ENCODE measurements at places on chromosomes 2 and 18.

DNA sequence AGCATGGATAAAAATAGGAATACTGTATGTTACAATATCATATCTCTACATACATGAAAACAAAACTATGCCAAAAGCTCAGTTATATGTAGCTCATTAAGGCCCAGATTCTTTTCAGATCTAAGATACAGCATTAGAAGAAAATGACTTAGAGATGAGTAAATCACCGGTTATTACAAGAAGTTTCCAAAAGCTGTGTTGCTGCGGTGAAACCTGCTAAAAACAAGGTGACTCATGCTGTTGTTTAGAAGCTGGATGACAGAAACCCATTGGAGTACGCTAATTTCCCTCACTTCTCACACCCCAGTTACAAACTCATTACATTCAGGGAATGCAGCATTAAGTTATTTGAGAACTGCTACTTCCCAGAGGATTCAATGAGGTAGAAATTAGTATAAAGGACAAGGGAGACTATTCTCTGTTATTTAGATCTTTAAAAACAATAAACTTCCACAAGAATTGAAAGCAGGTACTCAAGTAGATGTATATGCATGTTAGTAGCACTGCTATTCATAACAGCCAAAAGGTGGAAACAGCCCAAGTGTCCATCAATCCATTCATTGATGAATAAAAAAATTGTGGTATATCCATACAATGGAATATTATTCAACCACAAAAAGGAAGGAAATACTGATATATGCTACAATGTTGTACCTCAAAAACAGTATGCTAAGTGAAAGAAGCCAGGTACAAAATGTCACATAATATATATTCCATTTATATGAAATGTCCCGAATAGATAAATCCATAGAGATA is 32.6 kb downstream of the RBKS start:
- no peak for DNase-seq

DNA sequence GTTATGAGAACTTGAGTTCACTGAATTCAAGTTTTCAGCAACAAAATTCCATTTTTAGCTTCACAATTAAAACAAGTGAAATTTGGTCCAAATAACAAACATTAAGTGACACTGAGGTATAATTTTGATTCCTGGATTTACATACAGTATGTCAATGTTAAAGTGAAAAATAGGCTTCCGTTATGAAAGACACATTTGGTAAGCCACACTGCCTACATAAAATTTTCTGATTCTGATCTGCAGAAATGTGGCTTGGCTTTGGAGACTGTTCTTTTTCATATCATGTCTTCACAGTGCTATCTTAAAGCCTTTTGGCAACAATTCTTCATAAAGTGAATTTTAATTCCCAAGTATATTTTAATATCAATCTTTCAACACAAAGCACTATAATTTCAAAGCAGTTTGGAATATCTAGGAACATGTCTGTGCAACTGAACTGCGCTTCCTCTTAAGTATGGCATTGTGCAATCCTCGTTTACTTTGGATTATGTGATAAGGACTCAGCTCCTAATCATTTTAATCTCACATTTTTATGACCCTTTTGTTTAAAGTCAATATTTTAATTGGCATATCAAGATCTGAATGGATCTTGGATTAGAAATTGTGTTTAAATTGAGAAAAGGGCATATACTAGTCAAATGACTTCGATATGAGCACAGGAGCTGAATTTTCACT is 60.0 kb downstream of the RBMS1 start:
- DNase-seq, result no peak

DNA sequence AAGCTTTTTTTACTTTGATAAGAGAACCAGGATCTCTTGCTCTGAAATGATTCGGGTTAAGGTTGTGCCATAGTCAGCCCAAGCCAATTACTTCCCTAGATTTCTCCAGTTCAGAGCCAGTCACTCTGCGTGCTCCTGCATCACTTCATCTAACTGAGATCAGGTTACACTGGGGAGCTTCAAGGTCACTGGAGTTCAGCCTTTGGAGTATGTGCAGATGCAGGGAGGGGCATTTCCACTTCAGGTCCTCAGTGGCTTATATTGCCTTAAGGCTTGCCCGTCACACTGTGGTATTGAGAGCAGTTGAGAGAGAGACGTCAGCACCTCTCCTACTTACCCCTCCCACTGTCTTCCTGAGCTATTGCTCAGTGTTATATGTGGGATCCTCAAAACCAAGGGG is 317.8 kb downstream of the EPHA4 start:
- DNase-seq, result no peak

DNA sequence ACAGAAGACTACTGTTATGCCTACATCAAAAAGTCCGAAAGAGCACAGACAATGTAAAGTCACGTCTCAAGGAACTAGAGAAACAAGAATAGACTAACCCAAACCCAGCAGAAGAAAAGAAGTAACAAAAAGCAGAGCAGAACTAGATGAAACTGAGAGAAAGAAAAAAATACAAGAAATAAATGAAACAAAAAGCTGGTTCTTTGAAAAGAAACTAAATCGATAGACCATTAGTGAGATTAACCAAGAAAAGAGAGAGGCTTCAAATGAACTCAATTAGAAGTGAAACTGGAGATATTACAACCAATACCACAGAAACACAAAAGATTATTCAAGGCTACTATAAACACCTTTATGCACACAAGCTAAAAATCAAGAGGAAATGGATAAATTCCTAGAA is 271.8 kb downstream of the MBD2 start:
- DNase-seq, result no peak

DNA sequence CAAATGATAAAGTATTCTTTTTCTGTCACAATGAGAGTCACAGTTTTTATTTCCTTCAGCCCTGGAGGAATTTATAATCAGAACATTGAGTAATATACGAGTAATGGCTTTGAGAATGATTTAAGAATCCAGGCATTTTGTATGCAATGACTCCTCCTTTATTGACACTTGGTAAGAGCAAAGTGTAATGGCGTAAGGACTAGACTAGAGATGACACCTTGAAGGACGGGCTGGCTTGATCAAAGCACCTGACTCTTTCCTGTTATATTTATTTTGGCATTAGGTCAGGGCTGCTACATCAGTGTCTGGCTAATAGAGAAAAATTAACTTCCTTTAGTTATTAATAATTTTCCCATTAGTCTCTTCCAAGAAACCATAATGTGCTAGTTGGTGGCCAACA is 482.4 kb upstream of the GCFC2 start:
- DNase-seq, result no peak

DNA sequence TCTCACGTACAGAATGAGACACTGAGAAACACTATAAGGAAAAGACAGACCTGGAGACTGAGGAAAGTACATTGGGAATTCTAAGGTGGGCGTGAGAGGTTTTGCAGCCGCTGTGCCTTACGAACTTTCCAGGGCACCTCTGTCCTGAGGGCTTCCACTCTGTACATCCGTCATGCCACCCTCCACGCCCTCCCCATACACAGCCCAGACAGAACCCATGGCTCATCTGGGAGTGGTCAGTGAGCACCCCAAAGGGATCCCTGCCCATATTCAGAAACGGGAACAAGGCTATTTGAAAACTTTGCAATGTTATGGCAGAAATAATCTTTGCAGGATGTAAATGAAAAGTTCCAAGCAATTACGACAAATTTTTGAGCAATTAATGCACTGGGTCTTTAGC is 95.4 kb upstream of the ZNF532 start:
- no peak for DNase-seq

- no peak for DNase-seq
Observed at GRCh38 chr2:217667512-217667911, 335.3 kb downstream of the TNS1 start.

DNA sequence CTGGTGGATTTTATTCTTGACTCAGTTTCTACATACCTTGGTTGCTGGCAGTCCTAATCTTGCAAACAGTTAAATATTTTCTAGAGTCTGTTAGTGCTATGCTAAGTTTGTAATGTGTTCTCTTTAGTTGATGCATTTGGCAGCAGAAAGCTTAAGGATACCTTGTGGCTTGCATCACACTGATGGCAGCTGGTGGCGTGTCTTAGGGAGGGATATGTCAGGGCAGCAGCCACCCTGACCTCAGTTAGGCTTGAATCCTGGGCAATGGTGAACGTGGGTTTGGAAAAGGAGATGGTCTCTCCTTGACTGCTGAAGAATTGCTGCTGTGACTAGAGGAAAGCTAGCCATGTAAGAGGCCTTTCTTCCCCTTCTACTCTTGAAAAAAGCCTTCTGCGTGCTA is 4.2 kb downstream of the IAH1 start:
- no peak for DNase-seq

DNA sequence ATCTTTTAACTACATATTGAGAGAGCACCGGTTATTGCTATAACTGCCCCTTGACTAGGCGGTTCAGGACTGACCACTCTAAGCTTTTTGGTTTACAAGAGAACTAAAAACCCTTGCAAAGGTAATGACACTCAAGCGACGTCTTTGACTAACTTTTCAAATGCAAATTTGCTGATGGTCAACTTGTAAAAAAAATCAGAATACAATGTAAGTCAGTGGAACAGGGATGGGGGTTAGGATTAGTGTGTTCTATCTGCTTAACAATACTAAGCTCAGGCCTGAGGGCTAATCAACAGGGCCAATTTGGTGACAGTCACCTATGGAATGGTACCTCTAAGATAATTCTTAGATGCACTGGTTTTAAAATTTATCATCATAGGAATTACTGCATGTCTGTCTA is 57.1 kb downstream of the ZAP70 start:
- no peak for DNase-seq

DNA sequence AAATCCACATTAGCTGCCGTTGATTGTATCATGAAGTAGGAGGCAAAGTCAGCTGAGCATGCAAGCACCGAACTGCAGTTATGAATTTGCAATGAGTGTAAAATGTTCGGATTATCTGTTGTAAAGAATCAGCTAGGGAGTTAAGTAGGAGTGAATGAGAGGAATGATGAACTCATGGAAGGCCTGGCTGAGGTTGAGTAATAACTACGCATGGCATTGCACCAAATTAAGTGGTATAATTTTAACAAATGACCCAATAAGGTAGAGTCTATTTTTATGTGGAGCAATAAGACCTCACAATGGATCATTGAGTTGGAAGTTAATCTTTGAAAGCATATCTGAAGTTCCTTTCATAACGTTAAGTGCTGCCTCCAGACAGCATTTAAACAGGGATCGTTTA is 288.2 kb upstream of the CHST9 start:
- DNase-seq, result no peak

DNA sequence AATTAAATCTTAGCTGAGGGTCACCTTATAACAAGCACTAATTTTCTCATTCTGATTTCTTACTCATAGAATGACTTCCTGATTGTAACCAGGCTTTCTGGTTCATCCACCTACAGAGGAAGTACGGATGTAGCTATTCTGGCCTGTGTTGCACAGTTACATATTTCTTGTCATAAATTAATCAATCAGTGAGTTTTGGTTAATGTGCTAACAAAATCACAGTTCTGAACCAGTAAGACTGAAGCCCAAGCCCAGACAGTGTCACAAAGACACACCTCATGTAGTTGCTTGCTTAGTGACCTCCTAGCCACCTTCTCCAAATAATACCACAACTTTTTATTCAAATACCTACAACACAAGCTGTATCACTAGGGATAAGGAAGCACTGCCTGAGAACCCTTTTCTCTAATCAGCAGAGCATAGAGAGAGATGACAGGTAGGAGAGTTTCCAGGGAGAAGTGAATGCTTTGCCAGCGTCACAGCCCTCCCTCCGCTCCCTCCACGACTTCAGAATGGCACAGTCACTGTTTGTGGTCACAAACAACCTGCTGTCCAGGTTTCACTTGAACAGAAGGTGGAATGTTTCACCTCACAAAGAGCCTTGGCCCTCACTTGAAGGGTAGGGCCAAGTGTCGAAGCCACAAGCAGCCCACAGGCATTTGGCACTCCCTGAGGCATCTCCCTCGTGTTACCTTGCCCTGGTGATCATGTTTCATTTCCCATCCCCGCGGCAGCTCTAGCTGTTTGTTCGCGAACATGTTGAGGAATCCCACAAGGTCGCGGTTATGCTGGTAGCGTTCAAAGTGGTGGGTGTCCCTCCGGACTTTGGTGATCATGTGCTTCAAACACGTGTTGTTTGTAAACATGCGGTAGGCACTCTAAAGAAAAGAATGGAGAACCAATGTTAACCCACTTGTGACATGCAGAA is 120.8 kb upstream of the STK17B start:
- no peak for DNase-seq

DNA sequence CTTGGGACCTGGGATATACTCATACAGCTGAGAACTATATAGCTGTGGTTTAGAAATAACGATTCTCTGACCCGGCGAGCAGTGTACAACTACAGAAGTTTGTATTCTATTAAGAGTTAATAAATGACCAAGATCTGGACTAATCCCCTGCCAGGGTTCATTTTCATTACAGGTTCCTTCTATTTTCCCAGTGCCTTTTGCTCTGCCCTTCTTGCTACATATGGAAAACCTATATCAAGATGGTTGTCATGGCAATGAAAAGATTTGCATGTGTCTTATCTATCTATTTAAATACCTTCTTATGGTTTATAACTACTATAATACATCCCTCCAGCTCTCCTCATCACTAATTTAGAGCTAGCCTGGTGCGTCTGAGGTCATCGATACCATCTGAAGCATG is 965.2 kb downstream of the BCL11A start:
- DNase-seq, result no peak

DNA sequence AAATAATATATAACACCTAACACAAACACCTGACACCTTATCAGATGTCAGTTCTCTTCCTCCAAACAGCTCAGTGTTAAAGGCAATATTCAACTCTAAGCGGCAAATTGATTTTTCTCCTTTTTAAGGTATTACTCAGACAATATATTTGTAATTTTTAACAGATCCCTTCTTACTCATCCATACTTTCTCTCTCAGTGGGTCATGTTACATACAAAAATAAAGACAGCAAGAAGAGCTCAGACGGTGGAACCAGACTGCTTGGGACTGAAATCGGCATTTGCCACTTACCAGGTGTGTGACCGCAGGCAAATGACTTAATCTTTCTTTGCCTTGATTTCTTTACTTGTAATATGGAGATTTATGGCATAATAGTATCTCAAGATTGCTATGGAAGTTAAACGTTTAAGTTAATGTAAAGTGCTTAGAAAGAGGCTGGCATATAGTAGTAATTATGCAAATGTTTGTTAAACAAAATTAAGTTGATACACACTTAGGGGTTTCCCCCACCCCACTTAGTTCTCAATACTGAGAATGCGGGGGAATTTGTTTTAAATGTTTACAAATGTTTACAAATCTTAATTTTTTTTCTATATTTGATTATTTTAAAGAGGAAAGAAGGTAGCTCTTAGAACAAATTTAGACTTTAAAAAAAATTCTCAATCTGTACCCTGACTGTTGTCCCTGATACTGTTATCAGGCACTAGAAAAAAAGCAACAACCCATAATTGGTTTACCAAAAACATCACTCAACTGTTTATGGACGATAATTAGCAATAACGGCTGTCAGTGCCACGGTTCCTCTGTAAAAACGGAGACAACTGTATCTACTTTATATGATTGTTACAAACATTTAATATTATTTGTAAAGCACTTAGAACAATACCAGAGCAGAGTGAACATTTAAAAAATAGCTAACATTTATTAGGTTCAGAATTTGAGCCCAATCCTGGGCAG is 25.6 kb downstream of the MAP3K2 start:
- no peak for DNase-seq

DNA sequence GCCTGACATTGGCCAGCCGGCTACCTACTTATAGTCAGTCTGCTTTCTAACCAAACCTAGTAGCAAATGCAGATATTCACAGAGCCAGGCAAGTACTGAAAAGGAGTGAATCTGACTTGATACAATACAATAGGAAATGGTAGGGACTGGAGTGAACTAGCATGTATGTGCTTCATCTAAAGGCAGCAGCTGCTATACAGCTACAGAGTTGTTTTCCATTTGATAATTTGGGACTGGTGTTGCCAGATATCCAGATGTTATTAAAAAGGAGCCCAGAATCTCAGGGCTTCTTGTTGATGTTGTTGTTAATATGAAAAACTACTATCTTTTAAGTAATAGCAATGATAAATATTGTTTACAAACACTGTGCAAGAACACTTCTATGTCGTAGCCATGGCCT is 159.4 kb downstream of the BABAM2 start:
- DNase-seq, result no peak
